Head of caudate nucleus (tissue), 42 donors: ENCODE measurements at places on chromosomes 3 and 15.

- no peak for DNase-seq
Measured at GRCh38 chr3:160831401-160831800, 75.4 kb downstream of the PPM1L start.

- DNase-seq: peak; percentile 43
Measured at GRCh38 chr15:63501256-63502089, 2.9 kb upstream of the USP3 start.

DNA sequence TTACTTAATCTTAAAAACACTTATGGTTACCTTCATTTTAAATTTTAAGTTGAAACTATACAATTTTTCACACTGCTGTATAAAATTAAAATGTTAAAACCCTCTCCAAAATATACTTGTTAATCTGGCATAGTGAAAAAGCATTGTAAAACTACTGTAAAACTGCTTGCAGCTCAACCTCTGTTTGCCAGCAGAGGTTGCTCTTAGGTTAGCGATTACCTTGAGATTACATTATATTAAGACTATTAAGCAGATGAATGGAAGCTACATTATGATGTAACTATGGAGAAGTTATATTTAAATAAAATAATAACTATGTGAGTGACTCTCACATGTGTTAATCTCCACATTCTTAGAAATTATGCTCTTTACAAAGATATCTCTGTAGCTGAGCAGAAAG is 143.6 kb upstream of the SLITRK3 start:
- DNase-seq: no peak

DNA sequence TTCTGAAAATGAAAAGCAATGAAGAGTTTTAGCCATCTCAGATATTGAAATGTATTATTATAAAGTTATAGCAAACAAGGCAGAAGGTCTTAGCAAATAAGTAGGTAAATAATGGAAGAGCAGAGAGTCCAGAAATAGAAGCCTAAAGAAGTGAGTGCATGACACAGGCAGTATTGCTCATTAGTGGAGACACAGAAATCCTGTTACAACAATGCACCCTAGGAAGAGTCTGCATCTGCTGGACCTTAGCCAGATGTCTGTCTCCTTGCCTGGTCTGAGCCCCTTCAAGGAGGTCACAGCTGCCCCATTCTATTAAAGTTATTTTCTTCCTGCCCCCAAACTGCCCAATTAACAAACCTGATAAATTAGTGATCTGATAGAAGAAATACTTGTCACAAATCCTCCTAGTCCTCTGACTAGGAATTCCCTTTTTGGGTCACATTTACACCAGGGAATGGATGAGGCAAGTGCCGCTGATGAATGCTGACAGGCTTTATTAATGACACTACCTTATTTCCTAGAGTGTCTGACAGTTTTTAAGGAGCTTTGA is 51.9 kb downstream of the HOMER2 start:
- no peak for DNase-seq

DNA sequence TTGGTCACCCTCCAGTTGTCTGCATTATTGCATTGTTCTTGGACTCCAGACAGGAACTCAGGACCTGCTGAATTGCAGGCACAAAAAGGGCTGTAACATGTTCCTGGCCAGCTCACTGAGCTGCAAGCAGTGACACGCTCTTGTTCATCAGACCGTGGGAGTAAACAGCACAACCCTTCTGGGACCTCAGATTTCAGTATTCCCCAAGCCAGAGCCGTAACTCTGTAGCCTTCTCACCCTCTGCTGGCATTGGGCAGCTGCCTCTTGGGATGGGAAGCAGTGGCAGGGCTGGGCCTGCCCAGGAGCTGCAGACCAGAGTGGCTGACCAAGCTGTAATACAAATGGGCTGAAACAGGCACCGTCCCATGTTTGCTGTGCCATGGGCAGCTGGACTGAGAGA is 607.1 kb upstream of the BCHE start:
- DNase-seq: no peak

DNA sequence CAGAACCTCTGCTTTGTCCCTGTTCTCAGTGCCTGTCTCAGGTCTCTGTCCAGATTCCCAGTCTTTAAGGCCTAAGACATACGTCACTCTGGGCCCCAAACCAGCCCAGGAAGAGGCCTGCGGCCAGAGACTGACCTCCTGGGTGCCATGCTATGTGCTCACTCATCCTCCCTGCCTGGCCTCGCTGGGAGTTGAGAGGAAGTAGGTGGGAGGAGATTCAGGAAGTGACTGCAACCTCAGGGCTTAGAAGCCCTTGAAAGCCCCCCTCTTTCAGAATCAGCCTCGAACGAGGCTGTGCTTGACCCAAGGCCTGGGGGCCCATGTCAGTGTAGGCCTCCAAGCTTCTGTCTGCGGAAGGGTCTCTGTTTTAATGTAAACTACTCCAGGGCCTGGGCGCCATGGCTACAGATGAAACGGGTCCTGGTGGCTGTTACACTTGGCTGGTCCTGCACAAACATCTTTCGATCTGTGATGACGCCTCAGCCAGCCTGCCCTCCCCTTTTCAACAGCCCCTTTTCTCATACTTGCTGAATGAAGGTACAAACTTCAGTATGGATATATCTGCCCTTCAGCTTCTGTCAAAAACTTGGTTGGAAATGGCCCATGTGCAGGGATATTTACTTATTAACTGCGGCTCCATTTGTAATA is 11.7 kb downstream of the RASGRF1 start:
- DNase-seq: no peak

DNA sequence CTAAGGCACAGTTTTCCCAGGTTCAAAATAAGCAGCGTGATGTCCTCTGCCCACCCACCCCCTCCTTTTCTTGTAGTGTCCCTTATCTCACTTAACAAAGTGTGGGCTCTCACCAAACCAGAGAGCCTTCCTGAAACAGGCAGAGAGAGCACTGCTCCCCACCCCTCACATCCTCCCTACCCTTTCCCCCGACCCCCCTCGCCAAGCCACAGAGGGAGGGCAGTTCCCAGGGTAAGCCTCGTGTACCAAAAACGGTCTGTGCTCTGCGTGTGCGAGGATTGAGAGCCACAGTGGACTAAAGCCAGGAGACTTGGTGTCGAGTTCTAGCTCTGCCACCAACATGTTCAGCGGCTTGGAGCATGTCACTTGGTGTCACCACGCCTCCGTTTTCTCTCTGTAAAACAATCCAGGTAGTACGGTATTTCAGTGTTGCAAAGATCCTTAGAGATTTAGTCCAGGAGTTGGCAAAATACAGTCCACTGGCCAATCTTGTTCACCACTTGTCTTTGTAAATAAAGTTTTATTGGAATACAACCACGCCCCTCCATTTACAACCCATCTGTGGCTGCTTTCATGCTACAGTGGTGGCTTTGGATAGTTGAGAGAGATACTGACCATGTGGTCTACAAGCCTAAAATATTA is 249.9 kb downstream of the OPA1 start:
- DNase-seq: no peak

GRCh38 chr3:61901986-61902385 is 340.6 kb downstream of the PTPRG start:
- DNase-seq: no peak

- DNase-seq: no peak
Measured at GRCh38 chr3:175075269-175075668, 216.1 kb downstream of the NAALADL2 start.

DNA sequence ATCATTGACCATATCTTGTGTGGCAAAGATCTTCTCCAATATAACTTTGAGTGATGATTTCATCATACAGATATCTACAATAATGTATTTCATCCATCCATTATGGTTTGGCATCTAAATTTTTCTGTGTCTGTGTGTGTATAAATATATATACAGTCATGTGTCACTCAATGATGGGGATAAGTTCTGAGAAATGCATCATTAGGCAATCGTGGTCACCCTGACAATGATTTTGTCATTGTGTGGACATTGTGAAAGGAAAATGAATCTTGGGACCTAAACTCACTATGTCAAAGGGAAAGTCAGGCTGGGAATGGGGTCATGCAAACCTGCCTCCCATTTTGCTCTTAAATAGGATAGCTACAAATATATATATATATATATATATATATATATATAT is 12.4 kb downstream of the CFAP161 start:
- DNase-seq: no peak

GRCh38 chr3:81063896-81064295 is 697.5 kb downstream of the GBE1 start:
- no peak for DNase-seq

GRCh38 chr15:44435893-44436667 is 8.7 kb downstream of the CTDSPL2 start:
- no peak for DNase-seq

GRCh38 chr3:81931265-81932251 is 170.1 kb upstream of the GBE1 start:
- DNase-seq: no peak

GRCh38 chr15:28914483-28915023 is 28.8 kb downstream of the APBA2 start:
- no peak for DNase-seq

GRCh38 chr15:90979582-90979981 is 14.8 kb downstream of the PRC1 start:
- no peak for DNase-seq

DNA sequence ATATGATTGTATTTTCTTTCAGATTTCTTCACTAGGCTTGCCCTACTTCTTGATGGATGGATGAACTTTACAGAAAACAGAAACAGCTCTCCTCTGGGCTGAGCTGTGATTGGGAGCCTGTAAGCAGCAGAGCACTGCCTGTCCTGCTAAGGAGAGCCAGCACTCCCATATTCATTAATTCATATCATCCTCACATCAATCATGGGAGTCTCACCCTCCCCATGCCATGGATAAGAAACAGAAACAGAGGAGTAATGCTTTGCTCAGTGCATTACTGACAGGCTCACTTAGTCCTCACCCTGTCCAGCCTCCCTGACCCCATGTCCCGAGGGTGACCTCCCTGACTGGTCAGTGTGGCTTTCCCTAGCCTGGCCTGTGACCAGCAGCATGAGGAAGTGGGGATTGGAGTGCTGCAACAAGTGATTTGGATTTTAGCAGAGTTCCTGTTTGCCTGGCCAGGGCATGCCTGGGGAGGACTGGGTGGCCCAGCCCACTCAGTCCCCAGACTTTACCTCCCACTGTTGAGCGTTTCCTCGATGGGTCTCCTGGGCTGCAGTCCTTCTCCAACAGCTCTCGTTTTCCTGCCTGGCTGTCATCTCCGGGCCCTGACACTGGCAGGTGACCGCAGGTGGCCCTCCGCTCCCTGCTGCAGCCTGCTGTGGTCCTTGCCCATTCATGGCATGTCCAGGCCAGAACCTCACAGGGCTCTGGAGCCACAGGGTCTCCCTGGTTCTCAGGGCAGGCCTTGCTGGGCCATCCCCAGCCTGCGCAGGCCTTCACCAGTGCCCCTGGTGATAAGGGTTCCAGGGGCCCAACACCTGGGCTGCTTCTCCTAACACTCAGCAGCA is 1.3 kb upstream of the TMIE start:
- no peak for DNase-seq
